ENCODE measurements at places on chromosomes 6 and 20.

- no peak for DNase-seq
Observed at GRCh38 chr20:859751-860231, 26.3 kb downstream of the FAM110A start.

- no peak for DNase-seq
Observed at GRCh38 chr6:7550433-7550801, 8.9 kb downstream of the DSP start.

GRCh38 chr6:105291525-105291924 lies 111.4 kb downstream of the PREP start:
- DNase-seq, result no peak

- DNase-seq, result no peak
Observed at GRCh38 chr6:28393912-28394662, 5.5 kb downstream of the ZSCAN12 start.

- DNase-seq, result no peak
Observed at GRCh38 chr6:138643210-138643609, 130.4 kb upstream of the CCDC28A start.

DNA sequence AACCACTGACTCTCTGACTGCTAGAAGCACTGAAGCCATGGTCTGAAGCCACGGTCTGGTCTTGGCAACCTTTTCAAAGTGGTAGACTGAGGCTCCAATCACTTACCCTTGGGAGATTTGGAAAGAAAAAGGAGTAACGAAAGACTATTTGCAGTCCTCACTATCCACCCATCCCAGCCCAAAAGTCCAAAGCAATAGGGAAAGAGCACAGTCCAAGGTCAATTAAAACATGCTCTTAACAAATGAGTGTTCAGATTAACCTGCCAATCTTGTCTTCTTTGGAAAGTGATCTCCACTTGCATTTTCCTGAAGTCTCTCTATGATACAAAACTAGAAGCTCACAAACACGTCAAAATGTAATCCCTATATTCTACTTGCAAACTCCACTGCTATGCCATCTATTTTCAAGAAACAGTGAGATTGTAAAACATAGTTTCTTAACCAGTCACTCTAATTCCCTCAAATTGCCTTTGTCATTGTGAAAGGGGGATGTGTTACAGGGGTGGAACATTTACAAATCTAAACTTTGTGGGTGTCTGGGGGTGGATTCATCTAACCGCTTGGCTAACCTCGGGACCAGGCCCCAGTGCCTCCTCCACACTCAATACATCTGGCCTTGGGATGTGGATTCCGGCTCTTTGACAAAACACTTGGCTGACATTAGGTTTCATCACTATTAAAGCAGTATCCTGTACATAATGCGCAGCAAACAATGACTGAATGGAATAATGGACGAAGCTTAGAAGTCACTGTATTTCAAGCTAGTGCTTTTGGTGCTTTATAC lies 56.4 kb downstream of the B4GALT5 start:
- no peak for DNase-seq

- no peak for DNase-seq
Observed at GRCh38 chr6:117494283-117494682, 11.8 kb downstream of the DCBLD1 start.

DNA sequence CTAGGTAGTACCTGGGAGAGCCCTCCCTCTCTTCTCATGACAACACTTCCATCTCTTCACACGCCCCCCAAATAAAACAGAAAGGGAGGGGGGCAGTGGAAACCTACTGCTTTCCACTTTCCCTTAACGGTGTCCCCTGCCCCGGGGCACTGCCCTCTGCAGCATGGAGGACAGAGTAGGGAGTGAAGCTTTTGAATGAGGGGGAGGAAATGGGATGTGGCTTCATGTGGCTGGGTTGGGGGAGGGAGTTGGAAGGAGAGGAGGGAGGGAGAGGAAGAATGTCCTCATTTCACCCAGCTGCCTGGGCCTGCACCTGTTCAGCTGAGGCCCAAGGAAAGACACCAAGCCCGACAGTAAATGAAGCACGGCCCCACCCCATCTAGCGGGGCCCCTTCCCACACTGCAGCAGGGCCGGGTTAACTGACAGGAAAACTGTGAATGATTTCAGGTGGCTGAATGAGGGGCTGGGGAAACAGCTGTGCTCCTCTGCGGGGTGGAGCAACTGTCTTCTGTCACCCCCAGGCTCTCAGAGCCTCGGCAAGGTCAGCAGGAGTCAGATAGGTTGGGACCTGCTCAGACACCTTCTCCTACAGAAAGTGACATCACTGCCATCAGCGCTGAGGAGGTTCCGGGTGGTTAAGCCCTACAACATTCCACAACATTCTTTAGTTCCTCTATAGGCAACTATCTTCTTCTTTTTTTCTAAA lies 40.0 kb upstream of the TAF8 start:
- no peak for DNase-seq

DNA sequence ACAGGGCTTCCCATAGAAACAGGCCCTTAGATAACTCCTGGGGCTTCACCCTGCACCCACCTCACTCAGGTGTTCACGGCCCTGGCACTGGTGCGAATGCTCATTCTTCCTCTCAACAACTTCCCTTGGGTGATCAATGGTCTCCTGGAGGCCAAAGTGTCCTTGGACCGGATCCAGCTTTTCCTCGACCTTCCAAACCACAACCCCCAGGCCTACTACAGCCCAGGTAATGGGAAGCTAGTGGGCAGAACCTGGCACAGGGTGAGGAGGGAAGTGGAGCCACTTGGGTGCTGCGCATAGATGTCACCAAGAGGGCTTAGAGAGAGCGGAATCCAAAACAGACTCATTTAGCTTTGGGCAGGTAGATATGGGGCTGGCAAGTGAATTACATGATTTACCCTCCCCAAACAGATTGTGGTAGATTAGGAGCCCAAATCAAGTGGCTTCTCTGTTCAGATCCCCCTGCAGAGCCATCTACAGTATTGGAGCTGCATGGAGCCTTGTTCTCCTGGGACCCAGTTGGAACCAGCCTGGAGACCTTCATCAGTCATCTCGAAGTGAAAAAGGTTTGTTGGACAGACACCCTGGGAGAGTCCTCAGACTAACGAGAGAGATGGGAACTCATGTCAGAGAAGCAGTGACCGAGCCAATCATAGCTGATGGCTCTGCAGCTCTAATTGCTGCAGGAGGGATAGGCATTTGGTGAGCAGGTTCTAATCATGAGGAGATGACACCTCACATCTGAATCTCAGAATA lies 8.5 kb downstream of the ABCC10 start:
- DNase-seq, result no peak

- no peak for DNase-seq
Observed at GRCh38 chr6:83071707-83072106, 4.2 kb downstream of the DOP1A start.

Measured in LoVo (cell line).